ENCODE measurements at places on chromosomes 5 and 9.

- peaks cover 15% of the 10 kb centered on the region for H3K4me1 ChIP-seq
- no peak overlapping the region for H3K27ac ChIP-seq
- no peak overlapping the region for H3K4me3 ChIP-seq
- DNase-seq, result no peak
- H3K36me3 ChIP-seq, result no peaks in the 10 kb centered on the region
- H3K27me3 ChIP-seq, result no peaks in the 10 kb centered on the region
Observed at GRCh38 chr9:136526625-136527066, 19.2 kb downstream of the NOTCH1 start.

- no peaks in the 10 kb centered on the region for H3K36me3 ChIP-seq
- H3K27ac ChIP-seq, result peak overlapping the region; percentile 59
- H3K4me1 ChIP-seq, result peaks cover 32% of the 10 kb centered on the region
- H3K4me3 ChIP-seq, result peak overlapping the region; percentile 62
- DNase-seq, result peak; percentile 78
- H3K27me3 ChIP-seq, result no peaks in the 10 kb centered on the region
Observed at GRCh38 chr9:129610473-129611306, 10.2 kb downstream of the C9orf50 start.

DNA sequence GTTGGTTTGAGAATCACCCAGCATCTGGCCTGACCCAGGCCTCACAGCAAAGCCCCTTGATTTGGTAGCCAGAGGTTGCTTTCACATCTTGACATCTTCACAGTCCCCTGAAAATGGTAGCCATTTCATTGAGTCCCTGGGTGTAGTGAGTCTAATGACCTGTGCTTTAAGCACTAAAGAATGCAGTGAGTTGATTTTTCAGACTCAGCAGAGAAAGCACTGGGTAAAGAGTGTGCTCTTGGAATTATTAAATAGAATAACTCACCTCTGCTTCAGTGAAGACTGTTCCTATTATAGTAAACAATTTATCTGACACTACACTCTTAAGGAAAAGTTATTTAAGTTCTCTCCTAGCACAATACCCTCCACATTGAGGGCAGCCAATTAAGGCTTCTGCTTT is 56.2 kb downstream of the PTCD2 start:
- no peaks in the 10 kb centered on the region for H3K36me3 ChIP-seq
- peaks cover 7% of the 10 kb centered on the region for H3K27me3 ChIP-seq
- no peak for DNase-seq

- no peaks in the 10 kb centered on the region for H3K27me3 ChIP-seq
- no peak overlapping the region for H3K27ac ChIP-seq
- H3K36me3 ChIP-seq, result no peaks in the 10 kb centered on the region
- no peak for DNase-seq
- H3K4me1 ChIP-seq, result no peaks in the 10 kb centered on the region
Observed at GRCh38 chr5:135221187-135221473, 177.9 kb downstream of the MACROH2A1 start.

DNA sequence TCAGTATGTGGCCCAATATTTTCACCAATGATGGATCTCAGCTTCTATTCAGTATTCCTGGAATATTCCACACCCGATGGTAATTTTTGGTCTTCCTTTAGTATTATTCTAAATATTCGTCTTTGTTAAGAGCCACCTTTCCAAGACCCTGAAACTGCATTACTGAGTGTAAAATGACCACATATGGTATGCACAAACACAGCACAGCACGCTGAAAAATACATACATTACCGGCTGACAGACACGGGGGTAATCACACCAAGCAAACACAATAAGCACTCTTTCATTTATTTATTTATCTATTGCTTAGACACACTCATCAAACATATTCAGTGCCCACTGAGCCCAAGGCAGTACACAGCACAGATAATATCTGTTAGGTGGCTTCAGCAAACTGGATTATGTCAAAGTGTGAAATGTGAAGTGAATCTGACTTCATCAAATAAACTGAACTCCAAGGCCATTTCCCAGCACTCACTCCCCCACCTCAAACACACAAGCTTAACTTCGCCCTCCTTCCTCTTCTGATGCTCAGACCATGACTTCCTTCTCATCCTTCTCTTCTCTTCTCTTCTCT is 1637.8 kb upstream of the C9orf72 start:
- H3K27ac ChIP-seq, result no peak overlapping the region

GRCh38 chr9:107685901-107686300 is 196.3 kb upstream of the KLF4 start:
- H3K4me1 ChIP-seq, result no peaks in the 10 kb centered on the region
- peaks cover 2% of the 10 kb centered on the region for H3K27me3 ChIP-seq
- no peak for DNase-seq
- no peaks in the 10 kb centered on the region for H3K36me3 ChIP-seq
- H3K27ac ChIP-seq, result no peak overlapping the region
- H3K4me3 ChIP-seq, result no peak overlapping the region

GRCh38 chr9:98101868-98102273 is 17.2 kb downstream of the TRIM14 start:
- peaks cover 56% of the 10 kb centered on the region for H3K36me3 ChIP-seq
- H3K4me3 ChIP-seq, result peak overlapping the region; percentile 66
- H3K4me1 ChIP-seq, result peaks cover 77% of the 10 kb centered on the region
- peak overlapping the region; percentile 95 for H3K27ac ChIP-seq

DNA sequence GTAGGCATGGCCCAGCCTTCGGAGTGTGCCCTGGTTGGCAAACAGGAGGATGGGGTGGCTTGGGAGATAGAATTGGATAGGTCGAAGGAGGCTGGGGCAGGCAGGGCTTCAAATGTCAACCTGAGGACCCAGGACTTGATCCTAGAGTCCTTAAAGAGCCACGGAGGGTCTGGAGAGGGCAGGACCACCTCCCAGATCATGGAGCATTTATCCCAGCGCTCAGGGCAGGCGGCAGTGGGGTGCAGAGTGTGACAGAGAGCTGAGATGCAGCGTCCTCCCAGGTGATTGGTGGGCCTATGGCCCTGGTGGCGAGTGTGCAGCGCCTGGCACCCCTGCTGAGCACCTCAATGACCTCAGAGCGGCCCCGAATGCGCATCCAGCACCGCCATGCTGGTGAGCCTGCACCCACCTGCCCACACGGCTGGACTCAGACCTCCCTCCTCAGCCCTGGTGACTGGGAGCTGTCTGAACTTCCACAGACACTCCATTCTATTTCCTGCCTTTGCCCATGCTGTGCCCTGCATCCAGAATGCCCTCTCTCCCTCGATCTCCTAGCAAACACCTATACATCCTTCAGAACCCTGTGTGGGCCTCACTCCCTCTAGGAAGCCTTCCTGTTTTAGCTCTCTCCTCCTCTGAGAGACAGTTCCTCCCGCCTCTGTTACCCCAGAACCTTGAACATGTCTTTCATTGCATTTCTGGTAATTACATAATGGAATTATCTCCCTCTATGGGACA is 6.3 kb downstream of the ADGRD2 start:
- H3K36me3 ChIP-seq, result no peaks in the 10 kb centered on the region
- H3K27ac ChIP-seq, result no peak overlapping the region
- DNase-seq, result no peak
- H3K4me1 ChIP-seq, result no peaks in the 10 kb centered on the region
- peaks cover 14% of the 10 kb centered on the region for H3K27me3 ChIP-seq
- H3K4me3 ChIP-seq, result no peak overlapping the region

GRCh38 chr9:77543131-77543822 is 104.8 kb downstream of the GNA14 start:
- H3K27ac ChIP-seq, result no peak overlapping the region
- H3K4me1 ChIP-seq, result no peaks in the 10 kb centered on the region
- no peaks in the 10 kb centered on the region for H3K27me3 ChIP-seq
- DNase-seq, result no peak
- H3K36me3 ChIP-seq, result peaks cover 2% of the 10 kb centered on the region

DNA sequence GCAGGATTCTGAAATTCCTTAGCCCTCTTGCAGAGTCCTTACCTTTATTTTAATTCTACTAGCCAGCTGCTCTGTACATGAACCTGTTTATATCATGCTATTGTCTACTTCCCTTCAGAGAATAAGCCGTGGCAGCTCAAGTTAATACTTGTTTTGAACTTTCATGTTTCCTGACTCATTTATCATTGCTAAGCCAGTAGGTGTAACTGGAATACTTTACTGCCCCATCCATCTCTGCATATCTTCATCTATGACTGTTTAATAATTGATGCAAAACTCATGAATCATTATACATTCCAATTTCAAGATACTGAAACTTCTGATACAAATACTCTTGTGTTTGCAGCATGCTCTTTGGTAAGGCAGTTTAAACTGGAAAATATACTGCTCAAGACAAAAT is 174.7 kb downstream of the PPP2R2B start:
- DNase-seq, result no peak
- no peak overlapping the region for H3K4me3 ChIP-seq
- H3K27ac ChIP-seq, result no peak overlapping the region

DNA sequence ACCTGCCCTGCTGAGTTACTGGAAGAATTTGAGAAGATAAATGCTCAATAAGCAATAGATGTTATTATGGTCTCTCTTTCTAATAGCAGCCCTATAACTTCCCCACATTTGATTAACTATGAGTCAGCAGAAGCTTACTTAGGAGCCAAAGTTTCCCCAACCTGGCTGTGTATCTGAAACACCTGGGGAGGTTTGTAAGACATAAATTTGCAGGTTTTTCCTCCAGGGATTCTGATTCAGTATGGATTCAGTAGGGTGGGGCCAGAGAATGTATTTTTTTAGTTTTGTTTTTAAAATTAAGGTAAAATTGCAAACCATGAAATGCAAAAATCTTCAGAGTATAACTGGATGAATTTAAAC is 44.9 kb upstream of the GNPDA1 start:
- no peak overlapping the region for H3K4me3 ChIP-seq
- peaks cover 2% of the 10 kb centered on the region for H3K27me3 ChIP-seq
- H3K27ac ChIP-seq, result no peak overlapping the region
- H3K4me1 ChIP-seq, result peaks cover 26% of the 10 kb centered on the region
- H3K36me3 ChIP-seq, result no peaks in the 10 kb centered on the region

DNA sequence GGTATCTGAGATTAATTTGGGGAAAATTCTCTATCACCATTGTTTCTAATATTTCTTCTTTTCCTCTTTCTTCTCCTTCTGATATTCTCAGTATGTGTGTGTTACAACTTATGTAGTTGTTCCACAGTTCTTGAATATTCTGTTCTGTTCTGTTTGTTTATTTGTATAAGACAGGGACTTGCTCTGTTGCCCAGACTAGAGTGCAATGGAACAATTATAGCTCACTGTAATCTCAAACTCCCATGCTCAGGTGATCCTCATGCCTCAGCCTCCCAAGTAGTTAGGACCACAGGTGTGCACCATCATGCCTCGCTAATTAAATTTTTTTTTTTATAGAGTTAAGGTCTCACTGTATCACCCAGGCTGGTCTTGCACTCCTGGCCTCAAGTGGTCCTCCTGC is 145.8 kb upstream of the TUT7 start:
- no peak overlapping the region for H3K27ac ChIP-seq
- H3K36me3 ChIP-seq, result no peaks in the 10 kb centered on the region
- no peak for DNase-seq
- H3K4me1 ChIP-seq, result no peaks in the 10 kb centered on the region
- H3K27me3 ChIP-seq, result peaks cover 25% of the 10 kb centered on the region

- H3K4me1 ChIP-seq, result peaks cover 7% of the 10 kb centered on the region
- peaks cover 14% of the 10 kb centered on the region for H3K36me3 ChIP-seq
- H3K27me3 ChIP-seq, result no peaks in the 10 kb centered on the region
- no peak for DNase-seq
Observed at GRCh38 chr9:109027176-109027575, 13.9 kb upstream of the CTNNAL1 start.

DNA sequence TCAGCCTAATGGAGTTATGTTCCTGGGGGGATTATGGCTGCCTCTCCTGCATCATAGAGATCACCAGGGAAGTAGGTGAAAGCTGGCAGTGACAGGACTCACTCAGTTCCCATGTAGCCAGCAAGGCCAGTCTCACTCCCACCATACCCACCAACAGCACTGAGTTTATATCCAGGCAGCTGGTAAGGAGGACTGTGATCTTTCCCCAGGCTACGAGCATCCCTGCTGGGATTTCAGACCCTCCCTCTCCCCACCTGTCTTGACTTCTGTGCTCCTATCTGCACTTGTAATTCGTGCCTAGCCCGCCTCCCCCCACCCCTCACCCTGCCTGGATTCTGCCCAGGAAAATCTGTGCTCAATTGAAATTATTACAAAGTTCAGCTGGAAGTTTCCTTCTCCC is 499.1 kb upstream of the NUDT12 start:
- no peaks in the 10 kb centered on the region for H3K27me3 ChIP-seq
- no peak overlapping the region for H3K27ac ChIP-seq
- H3K36me3 ChIP-seq, result no peaks in the 10 kb centered on the region
- H3K4me1 ChIP-seq, result no peaks in the 10 kb centered on the region
- no peak for DNase-seq

DNA sequence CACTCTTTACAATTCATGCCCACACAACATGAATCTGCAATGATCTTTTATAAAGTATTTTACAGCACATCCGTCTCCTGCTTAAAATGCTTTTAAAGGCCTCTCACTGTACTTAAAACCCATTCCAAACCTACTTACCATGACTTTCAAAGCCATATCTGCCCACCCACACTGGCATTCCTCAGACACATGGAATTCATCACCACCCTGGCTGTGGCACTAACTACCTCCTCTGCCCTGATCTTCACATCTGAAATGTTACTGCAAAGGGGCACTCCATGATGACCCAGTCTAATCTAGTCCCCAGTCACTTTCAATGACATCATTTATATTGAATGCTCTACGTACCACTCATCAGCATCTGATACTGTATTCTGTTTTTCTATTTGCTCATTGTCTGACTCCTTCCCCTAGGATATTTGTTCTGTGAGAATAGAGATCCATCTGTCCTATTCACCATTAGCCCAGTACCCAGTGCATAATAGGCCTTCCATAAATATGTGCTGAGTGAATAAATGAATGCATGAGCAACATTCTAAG is 193.2 kb upstream of the KIF2A start:
- H3K36me3 ChIP-seq, result no peaks in the 10 kb centered on the region
- no peak for DNase-seq
- H3K27me3 ChIP-seq, result peaks cover 1% of the 10 kb centered on the region
- no peaks in the 10 kb centered on the region for H3K4me1 ChIP-seq
- H3K27ac ChIP-seq, result no peak overlapping the region

DNA sequence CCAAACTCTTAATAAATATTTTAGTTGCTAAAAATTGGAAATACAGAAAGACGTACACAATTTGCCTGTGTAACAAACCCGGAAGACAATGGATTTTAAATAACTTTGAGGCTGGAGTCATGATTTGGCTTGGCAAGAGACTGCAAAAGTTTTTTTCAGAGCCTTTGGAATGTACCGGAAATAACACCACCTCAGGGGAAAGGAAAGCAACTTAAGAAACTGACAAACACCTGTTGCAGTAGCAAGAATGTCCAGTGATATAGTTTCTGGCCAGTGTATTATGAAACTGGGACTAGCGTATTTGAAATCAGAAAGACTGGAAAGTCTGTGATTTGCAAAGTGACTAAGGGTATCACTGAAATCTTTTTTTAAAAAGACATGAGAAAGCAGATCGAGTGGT is 842 bp downstream of the MUSK start:
- no peak overlapping the region for H3K27ac ChIP-seq
- no peak overlapping the region for H3K4me3 ChIP-seq
- H3K27me3 ChIP-seq, result no peaks in the 10 kb centered on the region
- DNase-seq, result no peak
- H3K4me1 ChIP-seq, result no peaks in the 10 kb centered on the region

GRCh38 chr5:25190521-25191000 is 545.8 kb upstream of the CDH10 start:
- no peak overlapping the region for H3K27ac ChIP-seq
- no peaks in the 10 kb centered on the region for H3K27me3 ChIP-seq
- no peaks in the 10 kb centered on the region for H3K36me3 ChIP-seq
- DNase-seq, result no peak
- H3K4me3 ChIP-seq, result no peak overlapping the region

- no peaks in the 10 kb centered on the region for H3K27me3 ChIP-seq
- no peak overlapping the region for H3K4me3 ChIP-seq
- H3K27ac ChIP-seq, result no peak overlapping the region
- H3K36me3 ChIP-seq, result no peaks in the 10 kb centered on the region
- H3K4me1 ChIP-seq, result no peaks in the 10 kb centered on the region
- no peak for DNase-seq
Observed at GRCh38 chr5:145056800-145057199, 778.3 kb downstream of the PRELID2 start.
